Activated CD4-positive, alpha-beta memory T cell treated with anti-CD3 and anti-CD28 coated beads for 36 hours (primary cell): ENCODE measurements at places on chromosomes 3 and 15.

DNA sequence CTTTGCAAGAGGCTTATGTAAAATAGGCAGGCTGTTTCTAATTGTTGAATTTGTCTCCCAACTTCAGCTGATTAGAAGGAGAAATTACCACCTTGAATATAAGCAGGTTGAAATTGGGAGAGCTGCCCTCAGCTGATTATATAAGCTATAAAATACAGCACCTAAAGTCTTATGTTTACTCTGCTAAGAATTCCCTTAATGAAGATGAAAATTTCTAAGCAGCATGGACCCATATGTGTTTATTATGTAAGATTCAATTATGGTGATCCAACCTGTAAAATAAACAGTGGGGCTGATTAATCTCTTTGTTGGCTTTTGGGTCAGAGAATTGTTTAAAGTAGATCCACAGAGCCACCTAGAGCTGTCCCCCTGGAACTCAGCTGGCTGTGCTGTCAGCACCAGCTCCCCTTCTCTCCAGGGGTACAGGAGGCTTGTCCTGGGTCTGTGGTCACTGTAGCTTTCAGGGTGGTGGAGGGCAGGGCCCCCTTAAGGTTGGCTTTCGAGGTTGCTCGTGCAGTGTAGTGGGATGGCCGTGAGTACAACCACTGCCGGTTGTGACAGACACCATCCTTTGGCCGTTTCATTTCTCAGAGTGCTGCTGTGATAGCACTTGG lies 9.5 kb downstream of the SLCO3A1 start:
- DNase-seq = no peak

DNA sequence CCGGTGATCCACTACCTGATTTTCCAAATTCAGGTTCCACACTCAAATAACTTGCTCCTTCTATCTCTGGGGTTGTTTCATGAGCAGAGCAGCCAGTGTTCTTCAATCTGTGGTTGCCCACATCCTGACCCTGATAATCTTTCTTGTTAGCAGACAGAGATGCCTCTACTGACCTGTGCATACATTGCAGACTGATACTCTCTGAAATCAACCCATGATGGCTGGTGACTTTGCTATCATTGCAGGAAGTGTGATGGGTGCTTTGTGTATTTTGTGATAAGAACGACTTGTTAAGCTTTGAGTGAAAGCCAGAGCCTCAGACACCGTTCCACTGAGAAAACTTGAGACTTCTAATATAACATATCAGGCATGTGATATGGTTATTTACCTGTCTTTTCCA lies 39.9 kb downstream of the GATM start:
- no peak for DNase-seq

DNA sequence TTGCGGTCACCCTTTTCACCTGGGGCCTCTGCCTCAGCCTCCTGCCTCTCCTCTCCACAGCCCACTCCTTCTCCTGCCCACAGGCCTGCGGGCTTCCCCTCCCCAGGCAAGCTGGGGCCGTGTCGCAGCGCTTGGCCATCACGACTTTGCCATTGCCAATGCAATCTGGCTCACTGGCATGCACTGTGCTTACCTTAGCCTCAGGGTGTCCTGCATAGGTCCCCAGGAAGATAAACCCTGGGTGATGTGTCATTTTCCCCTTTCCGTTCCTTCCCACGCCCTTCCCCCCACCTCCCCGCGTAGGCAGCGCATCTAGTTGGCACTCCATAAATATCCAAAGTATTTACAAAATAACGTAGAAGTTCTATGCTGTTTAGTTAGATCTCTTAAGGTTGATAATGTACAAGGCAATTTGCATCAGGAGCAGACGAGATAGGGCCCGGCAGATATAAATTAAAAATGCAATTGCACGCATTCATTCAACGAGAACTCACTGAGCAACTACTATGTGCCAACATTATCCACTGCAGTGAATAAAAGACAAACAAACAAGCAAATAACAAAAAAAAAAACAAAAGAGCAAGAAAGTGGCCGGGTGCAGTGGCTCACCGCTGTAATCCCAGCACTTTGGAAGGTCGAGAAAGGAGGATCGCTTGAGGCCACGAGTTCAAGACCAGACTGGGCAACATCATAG lies 973 bp upstream of the COPG1 start:
- peak; percentile 21 for DNase-seq

DNA sequence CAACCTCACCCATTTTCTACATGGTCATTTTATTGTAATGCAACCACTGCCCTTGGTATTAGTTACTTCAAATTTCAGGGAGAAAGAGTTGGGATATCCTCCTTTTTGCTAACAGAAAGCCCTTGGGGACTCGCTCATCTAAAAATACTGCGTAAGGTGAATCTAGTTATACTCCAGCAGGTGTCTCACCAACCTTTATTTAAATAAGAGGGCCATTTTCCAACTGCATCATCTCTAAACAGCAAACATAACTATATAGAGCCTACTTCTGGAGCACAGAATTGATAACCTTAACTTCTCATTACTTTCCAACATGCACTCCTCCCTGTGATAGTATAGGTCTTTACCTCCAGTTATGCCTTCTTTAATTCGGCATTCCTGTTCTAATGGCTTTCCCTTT lies 77.5 kb downstream of the TBL1XR1 start:
- DNase-seq = no peak

DNA sequence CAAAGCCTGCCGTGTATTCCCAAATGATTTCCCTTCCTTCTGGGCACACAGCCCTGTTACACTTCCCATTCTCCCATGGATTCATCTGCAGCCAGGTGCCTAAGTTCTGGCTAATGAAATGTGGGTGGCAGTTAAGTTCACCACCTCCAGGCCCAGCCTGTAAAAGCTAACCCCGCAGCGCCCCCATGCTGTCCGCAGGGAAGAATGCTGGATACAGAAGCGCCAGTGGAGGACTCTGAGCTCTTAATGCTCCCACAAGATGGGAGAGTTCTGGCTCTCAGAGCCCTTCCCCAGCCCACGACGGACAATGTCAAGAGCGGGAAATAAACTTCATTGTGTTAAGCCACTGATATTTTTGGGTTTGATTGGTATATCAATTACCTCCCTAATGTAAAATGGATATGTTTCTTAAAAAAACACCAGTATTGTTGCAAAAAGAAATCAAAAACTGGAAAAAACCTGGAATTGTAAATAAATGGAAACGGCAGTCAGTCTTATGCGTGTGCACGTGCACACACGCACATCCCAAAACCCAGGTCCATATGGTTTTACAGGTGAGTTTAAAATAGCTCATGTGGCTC lies 37.7 kb upstream of the FGD5 start:
- DNase-seq = peak; percentile 50

- no peak for DNase-seq
Measured at GRCh38 chr3:9137676-9138075, 111.8 kb downstream of the SRGAP3 start.

- DNase-seq = no peak
Measured at GRCh38 chr3:115832265-115832664, 209.0 kb downstream of the GAP43 start.

- DNase-seq = no peak
Measured at GRCh38 chr3:59605318-59605717, 555.5 kb upstream of the CFAP20DC start.

DNA sequence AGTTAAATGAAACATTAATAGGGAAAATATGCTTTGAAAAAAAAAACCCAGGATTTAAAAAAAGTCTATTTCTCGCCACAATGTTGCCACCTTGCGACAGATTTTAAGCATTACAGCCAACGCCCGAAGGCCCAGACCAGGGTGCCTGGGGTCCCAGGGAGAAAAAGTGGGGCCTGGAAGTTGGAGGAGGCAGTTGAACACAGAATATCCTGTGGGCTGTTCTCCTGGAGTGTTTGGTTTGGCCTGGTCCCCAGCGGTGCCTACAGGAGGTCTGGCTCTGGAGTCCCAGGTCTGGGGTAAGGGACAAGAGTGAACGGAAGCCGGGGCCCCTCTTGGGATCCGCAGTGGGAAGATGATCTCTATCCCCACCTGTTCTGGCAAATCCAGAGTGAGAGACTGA lies 3.4 kb downstream of the RNU6-1 start:
- peak; percentile 61 for DNase-seq

DNA sequence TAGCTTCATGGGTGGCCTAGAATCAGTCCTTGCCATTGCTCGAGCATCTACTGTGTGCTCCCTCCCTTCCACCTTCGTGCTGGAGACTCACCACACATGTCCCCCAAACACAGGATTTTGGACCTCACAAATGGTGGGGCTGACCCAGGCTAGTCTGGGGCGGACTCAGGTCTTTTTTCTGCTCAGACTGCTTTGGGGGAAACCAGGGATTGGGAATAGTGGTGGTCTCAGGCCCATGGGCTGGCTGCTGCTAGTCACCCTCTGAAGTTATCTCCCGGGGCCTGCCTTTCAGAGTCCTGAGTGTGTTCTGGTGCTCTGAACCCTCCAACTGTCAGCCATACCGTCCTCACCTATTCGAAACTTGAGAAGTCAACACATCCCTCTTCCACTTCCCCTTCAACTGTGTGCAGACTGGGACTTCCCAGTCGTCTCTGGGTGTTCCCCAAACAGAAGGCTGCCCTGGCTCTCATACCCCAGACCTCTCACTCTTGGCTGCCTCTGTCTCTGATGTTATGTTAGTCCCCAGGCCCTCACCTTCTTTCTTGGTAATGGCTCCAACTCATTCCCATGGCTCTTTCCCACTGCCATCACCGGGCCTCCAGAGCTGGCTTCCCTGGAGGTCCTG lies 46.0 kb downstream of the PPCDC start:
- DNase-seq = no peak

DNA sequence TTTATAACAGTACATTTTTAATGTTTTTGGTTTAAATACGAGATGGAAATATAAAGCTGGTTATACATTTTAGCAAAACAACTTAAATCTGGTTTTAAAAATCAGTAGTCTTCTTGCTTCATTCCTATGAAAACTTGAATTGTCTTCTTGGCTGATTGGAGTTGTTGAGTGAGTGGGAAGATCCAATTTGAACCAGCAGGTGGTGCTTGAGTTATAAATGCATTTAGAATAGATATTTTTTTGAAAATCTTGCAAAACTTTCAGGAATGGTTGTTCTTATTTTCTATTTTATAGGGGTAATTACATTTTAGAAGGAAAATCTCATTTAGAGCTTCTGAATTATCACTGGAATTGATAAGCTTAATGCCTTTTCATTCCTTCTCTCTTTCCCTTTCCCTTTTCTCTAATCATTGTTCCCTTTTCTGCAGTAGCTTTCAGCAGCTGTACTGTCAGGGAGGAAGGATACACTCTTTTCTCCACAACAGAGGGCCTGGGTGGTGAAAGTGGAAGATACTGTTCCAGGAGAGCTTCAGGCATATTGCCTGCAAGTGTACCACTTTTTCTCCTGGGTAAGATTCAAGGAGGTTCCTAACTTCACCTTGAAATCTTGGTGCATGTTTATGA lies 335.6 kb downstream of the NLGN1 start:
- no peak for DNase-seq

DNA sequence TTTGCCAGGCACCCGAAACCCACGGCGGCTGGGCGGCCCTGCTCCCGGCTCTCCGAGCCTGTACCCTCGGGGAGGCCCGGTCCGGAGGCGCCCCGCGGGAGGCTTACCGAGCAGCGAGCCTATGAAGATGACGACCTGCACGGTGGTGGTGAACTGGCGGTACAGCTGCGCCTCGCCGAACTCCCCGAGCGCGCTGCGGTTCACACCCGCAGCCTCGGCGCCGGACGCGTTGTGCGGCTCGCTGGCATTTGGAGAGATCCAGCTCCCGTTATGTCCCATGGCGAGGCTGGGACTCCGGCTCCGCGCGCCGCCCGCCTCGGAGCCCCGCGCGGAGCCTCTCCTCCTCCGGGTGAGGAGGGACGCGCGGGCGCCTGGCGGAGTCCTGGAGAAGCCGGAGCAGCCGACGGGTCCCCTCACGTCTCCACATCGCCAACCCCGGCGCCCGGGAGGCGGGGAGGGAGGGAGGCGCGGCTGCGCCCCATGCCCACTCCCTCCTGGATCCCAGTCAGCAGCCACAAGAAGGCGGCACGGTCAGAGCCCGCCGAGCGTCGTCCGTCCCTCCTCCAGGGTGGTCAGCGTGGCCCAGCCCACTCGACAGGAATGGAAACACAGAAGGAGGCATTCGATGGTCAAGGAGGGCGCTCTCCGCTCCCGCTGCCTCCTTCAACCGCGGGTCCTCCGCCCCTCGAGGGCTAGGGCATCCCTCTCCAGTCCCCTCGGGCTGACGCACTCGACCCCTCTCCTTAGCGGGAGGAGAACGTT lies at the start of gene GPR176:
Gene GPR176 (minus strand): TSS at position 519 of the 762 bp plus-strand sequence. CDS start 240 bp downstream, at position 279.
- DNase-seq = peak; percentile 40

- peak; percentile 24 for DNase-seq
Measured at GRCh38 chr3:122893282-122893681, 98.4 kb downstream of the SLC49A4 start.

- DNase-seq = peak; percentile 6
Measured at GRCh38 chr15:31268108-31268501, 58.5 kb upstream of the KLF13 start.

DNA sequence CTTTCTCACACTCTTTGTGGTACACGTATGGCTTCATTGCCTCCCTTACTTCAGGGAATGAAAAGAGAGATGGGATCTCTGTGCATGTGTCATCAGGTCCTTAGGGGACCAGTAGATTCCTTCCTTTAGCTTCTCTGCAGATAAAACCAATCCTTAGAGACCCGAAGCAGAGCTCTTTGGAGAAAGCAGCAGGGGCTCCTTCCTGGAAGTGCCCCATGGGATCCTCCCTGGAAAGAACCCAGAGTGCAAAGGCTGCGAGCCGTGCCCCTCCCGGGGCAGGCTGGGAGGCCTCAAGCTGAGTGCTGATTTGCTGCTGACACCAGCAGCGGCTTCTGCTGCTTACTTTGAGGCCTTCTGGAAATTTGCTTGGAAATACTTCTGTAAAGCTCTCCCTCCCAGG lies 328.6 kb upstream of the RGMA start:
- DNase-seq = no peak

- DNase-seq = no peak
Measured at GRCh38 chr15:57920911-57921310, 144.6 kb downstream of the ALDH1A2 start.

- no peak for DNase-seq
Measured at GRCh38 chr15:51212239-51212638, 117.5 kb upstream of the TNFAIP8L3 start.

DNA sequence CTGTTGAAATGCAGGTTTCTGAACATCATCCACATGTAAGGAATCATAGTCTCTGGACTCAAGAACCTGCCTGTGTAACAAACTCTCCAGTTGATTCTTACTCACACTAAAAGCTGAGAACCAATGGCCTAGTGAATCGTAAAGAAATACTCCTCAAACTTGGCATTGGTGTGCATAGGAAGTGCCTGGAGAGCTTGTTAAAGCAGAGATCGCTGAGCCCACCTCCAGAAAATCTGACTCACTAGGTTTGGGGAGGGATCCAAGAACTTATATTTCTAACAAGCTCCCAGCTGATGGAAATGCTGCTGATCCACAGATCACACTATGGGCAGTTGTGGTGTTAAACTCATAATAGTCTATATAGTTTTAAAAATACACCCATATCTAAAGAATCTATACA lies 55.8 kb upstream of the LMCD1 start:
- no peak for DNase-seq

- no peak for DNase-seq
Measured at GRCh38 chr3:126998320-126998719, 15.4 kb downstream of the PLXNA1 start.
